H9 (cell line): ENCODE measurements at places on chromosomes 1 and 21.

DNA sequence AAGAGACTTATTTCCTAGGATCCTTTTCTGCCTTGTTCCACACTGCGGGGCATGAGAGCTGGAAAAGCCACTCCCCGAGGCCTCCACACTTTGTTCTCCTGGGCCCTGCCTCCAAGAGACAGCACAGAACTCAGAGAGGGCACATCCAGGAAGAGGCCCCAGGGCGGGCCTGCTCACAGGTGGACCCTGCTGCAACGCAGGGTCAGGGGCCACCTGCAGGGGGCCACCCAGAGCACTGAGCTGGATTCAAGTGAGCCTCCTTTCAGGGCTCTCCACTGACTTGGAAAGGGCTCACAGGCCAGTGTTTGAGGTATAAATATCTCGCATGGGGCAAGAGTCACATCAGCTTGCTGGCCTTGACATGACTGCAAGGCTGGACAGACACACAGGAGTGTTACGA lies 4.8 kb downstream of the RGS16 start:
- H3K27ac ChIP-seq = no peak overlapping the region
- DNase-seq = peak; percentile 73
- H3K36me3 ChIP-seq = no peaks in the 10 kb centered on the region
- peaks cover 2% of the 10 kb centered on the region for H3K4me1 ChIP-seq
- H3K27me3 ChIP-seq = no peaks in the 10 kb centered on the region; the same call in 1 of the 2 replicates

DNA sequence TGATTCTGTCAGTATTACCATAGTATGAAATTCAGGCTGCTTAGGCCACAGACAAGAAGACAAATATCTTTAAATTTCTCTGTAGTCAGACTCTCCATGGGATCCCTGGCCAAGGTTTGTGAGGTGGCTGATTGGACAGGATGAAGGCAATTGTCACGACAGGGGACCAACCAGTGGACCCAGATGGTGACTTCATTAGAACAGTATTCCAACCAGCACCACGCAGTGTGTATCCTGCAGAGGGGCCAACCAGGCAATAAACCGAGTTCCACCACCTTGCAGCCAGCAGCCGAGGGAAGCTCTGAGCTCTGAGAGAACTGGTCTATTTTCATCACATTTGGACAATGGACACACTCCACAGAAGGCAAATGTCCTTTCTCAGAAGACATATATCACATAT lies 16.1 kb downstream of the DSCAM start:
- H3K36me3 ChIP-seq = no peaks in the 10 kb centered on the region
- DNase-seq = peak; percentile 31
- no peaks in the 10 kb centered on the region for H3K27me3 ChIP-seq

GRCh38 chr1:178450871-178451270 lies 45.9 kb downstream of the CLEC20A start:
- H3K36me3 ChIP-seq = no peaks in the 10 kb centered on the region
- no peak overlapping the region for H3K4me3 ChIP-seq
- no peaks in the 10 kb centered on the region for H3K4me1 ChIP-seq

GRCh38 chr1:17185485-17185860 lies 19.5 kb upstream of the PADI1 start:
- no peaks in the 10 kb centered on the region for H3K27me3 ChIP-seq
- H3K36me3 ChIP-seq = peaks cover 11% of the 10 kb centered on the region
- H3K27ac ChIP-seq = no peak overlapping the region
- no peak overlapping the region for H3K4me3 ChIP-seq
- no peak for DNase-seq

DNA sequence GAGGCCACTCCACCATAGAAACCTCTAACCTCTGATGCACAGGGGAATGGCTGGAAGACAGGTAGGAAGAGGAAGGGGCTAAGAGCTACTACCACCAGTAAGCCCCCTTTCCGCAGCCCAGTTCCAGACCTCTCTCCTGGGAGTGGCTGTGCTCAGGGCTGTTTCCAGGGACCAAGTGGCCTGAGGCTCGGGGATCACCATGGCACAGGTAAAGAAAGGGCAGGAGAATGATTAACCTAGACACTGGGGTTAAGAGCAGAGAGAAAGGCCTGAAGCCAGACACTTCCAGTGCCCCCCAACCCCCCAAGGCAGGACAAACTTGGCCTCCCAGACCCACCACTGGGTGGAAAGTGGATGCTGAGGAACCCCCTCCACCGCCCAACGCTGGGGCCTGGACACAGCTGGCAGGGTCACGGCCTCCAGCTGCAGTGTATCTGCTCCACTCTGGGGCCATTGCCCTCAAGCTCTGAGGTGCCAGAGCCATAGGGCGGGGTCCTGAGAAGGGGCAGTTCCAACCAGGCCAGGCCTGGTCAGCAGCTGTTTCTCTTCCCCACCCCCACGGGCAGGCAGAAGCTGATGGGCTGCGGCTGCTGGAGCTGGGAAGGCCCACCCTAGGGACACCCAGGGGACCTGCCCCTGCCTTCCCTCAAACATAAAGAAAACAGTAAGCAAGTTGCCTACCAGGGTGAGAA lies 2.6 kb downstream of the TAGLN2 start:
- H3K36me3 ChIP-seq = peaks cover 3% of the 10 kb centered on the region; the same call in 2 of the 3 replicates
- H3K4me1 ChIP-seq = no peaks in the 10 kb centered on the region; the same call in 1 of the 2 replicates

DNA sequence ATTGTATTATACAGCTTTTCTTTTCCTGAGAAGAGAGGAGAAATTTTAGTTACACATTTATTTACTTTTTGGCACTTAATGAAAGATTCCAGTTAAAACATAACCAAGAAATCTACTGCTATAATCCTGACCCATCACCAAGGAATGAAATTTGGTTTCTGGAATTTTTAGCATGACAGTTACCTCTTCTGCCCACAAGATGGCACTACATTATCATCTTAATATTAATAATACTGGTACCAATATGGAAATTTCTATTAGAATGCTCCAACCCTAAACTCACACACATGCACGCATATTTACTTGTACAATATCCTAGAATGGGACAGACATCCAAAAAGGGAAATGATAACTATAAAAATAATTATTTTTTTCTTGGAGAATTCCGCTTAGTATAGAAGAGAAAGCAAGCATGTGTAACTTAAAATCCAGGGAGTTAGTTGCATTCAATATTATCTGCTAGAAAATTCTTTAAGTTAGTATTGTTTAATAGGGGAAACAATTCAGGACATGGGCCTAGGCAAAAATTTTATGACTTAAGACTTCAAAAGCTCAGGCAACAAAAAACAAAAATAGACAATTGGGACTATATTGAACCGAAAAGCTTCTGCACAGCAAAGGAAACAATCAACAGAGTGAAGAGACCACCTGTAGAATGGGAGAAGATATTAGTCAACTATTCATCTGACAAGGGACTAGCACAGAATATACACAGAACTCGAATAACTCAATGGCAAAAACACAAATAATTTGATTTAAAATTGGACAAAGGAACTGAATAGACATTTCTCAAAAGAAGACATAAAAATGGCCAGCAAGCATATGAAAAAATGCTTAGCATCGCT lies 37.4 kb downstream of the MAP3K21 start:
- peaks cover 9% of the 10 kb centered on the region; the same call in 1 of the 2 replicates for H3K4me1 ChIP-seq
- H3K27me3 ChIP-seq = no peaks in the 10 kb centered on the region
- DNase-seq = no peak
- H3K36me3 ChIP-seq = no peaks in the 10 kb centered on the region; the same call in 1 of the 2 replicates
- H3K4me3 ChIP-seq = no peak overlapping the region

DNA sequence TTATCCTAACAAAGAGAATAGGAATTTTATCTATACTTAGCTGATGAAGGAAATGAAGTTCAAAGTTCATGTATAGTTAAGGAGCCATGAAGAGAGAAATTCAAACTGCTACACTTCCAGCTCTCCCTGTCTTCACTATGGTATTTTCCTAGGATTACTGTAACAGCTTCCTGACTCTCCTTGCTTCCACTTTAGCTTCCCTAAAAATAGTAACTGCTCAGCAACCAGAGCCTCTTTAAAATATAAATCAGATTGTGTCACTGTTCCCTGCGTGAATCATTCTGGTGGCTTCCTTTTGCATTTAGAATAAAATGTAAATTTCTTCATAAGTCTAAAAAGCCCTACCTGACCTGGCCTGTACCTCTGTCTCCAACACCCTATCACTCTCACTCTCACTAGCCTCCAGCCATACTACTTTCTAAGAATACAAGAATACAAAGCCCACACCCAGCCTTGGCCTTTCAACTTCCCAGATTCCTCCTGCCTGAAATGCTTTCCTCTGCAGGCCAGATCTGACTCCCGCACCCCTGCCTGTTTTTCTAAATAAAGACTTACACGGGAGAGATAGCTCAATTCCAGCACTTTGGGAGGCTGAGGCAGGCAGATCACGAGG lies 30.5 kb downstream of the OR10J1 start:
- H3K4me1 ChIP-seq = no peaks in the 10 kb centered on the region
- H3K27me3 ChIP-seq = no peaks in the 10 kb centered on the region
- no peak overlapping the region for H3K4me3 ChIP-seq
- peaks cover 22% of the 10 kb centered on the region for H3K36me3 ChIP-seq

DNA sequence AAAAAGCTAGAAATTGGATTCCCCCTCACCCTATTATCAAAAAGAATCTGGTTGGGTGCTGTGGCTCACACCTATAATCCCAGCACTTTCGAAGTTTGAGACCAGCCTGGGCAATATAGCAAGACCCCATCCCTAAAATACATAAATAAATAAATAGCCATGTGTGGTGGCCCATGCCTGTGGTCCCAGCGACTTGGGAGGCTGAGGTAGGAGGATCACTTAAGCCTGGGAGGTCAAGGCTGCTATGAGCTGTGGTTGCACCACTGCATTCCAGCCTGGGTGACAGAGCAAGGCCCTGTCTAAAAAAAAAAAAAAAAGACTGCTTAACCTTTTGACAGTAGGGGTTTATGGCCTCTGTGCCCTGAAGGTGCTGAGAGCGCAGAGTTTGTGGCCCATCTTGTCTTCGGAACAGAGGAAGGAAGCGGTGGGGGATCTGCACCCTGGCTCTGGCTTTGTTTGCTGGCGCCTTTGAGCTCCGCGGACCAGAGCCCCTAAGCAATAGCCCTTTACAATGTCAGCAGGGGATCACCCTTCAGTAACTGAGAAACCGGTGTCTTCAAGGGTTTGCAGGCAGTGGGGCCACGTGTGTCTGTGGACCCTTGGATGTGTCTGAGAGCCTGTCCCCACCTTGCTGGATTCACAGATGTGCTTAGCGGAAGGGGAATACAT lies 22.1 kb downstream of the SLC2A7 start:
- H3K27me3 ChIP-seq = no peaks in the 10 kb centered on the region
- H3K4me3 ChIP-seq = no peak overlapping the region
- no peak overlapping the region for H3K27ac ChIP-seq
- no peaks in the 10 kb centered on the region for H3K36me3 ChIP-seq
- H3K4me1 ChIP-seq = no peaks in the 10 kb centered on the region; the same call in none of the 2 replicates
- no peak for DNase-seq

DNA sequence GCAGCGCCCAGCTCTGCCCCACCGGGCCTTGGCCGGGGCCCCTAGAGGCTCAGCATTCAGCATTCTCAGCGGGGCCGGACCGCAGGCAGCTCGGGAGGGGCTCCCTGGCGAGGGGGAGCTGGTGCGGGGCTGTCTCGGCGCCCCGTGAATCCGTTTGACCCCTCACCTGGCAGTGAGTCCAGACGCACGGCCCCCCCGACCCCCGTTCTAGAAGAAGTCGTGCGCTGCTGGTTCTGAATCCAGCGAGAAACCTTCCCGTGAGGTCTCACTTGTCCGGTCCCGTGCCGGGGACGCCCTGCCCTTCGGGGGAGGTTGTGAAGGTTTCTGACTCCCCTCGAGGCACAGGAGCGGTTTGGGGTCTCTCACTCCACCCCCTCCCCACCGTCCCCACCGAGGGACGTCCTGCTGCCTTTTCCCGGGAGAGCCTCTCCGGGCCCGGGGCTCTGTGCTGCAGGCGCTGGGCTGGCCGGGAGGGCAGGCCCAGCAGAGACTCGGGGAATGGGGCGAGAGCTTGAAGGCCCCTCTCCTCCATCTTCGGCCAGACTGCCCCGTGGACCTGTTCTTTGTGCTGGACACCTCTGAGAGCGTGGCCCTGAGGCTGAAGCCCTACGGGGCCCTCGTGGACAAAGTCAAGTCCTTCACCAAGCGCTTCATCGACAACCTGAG lies 655 bp downstream of the COL6A1 start:
- peak overlapping the region; percentile 73 for H3K4me3 ChIP-seq
- no peak for DNase-seq
- H3K36me3 ChIP-seq = peaks cover 15% of the 10 kb centered on the region
- no peaks in the 10 kb centered on the region for H3K4me1 ChIP-seq
- H3K27ac ChIP-seq = no peak overlapping the region

DNA sequence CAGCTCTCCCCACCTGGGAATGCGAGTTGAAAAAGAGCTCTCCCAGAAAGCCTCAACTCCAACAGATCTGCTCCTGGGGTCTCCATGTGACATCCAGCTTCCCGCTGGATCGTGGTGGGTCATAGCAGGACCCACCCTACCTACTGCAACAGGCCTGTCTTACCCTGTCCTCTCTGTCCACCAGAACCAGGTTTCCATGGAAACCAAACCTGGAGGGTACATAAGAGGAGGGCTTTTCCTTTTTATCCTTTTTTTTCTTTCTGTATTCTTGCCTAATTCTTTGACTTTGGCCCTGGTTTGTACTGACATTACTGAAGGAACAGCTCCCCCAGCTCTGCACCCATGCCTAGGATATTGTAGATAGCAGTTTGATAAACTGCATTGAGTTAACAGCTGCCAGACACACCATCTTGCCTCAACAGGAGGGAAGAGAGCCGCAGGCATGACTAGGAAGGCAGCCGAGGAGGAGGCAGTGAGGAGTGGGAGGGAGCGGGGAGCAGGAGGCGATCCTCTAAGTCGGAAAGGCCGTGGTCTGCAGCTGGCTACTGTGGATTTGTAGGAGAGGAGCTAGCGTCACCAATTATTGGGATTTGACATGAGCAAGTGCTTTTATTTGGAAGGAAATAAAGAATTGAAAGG lies 9.7 kb upstream of the FMOD start:
- DNase-seq = no peak
- H3K27ac ChIP-seq = no peak overlapping the region
- no peaks in the 10 kb centered on the region for H3K27me3 ChIP-seq
- no peaks in the 10 kb centered on the region for H3K36me3 ChIP-seq

GRCh38 chr1:109163551-109163950 lies 49.6 kb downstream of the ELAPOR1 start:
- no peaks in the 10 kb centered on the region for H3K27me3 ChIP-seq
- no peaks in the 10 kb centered on the region; the same call in 1 of the 2 replicates for H3K4me1 ChIP-seq
- DNase-seq = no peak
- H3K36me3 ChIP-seq = no peaks in the 10 kb centered on the region
- H3K27ac ChIP-seq = no peak overlapping the region
- no peak overlapping the region for H3K4me3 ChIP-seq

GRCh38 chr1:185069202-185069772 lies 23.9 kb downstream of the RNF2 start:
- H3K36me3 ChIP-seq = peaks cover 20% of the 10 kb centered on the region
- H3K27me3 ChIP-seq = no peaks in the 10 kb centered on the region
- H3K4me3 ChIP-seq = no peak overlapping the region
- no peak for DNase-seq

DNA sequence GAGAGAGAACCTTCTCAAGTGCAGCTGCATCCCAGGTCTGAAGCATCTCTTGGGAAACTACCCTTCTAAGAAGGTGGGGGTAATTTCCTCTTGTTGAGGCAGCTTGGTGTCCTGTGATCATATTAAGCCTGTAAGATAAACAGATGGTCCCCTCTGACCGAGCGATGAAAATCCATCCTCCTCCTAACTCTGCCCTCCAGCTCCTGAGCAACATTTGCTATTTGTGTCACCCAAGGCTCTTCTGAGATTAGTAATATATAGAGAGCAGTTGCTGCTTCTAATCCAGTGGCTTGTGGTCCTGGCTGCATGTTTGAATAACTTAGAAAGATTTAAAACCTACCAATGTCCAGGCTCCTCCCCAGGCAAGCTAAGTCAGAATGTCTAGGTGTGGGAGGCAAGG lies 123.7 kb downstream of the DISC1 start:
- H3K27ac ChIP-seq = no peak overlapping the region
- H3K27me3 ChIP-seq = no peaks in the 10 kb centered on the region
- H3K4me3 ChIP-seq = no peak overlapping the region
- H3K36me3 ChIP-seq = peaks cover 11% of the 10 kb centered on the region

GRCh38 chr1:236869911-236870310 lies 74.8 kb downstream of the MTR start:
- H3K36me3 ChIP-seq = peaks cover 24% of the 10 kb centered on the region
- no peak overlapping the region for H3K4me3 ChIP-seq
- no peak overlapping the region for H3K27ac ChIP-seq
